ENCODE measurements at places on chromosomes 3 and 15.
A peak's percentile ranks its signal among the peaks of the same experiment; 100 is the strongest.

DNA sequence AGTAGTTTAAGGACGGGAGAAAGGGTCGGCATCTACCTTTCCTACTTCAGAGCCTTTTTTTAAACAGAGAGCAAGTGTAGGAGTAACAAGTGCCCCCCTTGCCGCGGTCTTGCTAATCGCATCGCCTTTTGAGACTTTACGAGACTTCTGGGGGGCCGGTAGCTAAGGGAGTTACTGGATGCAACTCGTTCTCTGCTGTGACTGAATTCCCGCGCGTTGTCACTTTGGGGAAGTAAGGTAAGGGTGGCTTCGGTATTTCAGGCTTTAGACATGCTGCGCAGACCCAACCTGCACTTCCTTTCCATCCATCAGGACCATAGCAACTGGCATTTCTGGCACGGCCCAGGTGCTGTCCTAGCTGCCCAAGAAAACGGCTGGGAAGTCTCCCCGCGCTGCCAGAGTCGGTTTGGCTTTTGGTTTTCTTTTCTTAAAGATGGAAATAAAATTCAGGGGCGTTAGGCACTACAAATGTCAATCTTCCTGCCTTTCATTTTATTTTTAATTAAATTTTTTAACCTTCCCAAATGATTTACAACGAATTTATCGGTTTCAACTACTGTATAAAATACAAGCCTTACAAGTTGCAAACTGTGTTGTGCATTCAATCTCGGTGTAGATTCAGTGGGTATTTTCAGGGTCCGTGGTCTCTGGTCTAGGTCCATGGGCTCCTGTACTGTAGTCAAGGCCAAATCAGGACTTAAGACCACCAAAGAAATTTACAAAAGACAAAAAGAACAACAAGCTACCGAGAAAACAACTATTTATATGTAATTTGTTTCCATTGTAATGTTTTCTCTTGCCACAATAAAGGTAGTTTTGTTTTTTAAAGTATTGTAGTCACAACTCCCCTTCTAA, 3.5 kb downstream of the MECOM start:
- no peak for DNase-seq

GRCh38 chr3:170484869-170485268, 66.2 kb downstream of the CLDN11 start:
- no peak for DNase-seq

DNA sequence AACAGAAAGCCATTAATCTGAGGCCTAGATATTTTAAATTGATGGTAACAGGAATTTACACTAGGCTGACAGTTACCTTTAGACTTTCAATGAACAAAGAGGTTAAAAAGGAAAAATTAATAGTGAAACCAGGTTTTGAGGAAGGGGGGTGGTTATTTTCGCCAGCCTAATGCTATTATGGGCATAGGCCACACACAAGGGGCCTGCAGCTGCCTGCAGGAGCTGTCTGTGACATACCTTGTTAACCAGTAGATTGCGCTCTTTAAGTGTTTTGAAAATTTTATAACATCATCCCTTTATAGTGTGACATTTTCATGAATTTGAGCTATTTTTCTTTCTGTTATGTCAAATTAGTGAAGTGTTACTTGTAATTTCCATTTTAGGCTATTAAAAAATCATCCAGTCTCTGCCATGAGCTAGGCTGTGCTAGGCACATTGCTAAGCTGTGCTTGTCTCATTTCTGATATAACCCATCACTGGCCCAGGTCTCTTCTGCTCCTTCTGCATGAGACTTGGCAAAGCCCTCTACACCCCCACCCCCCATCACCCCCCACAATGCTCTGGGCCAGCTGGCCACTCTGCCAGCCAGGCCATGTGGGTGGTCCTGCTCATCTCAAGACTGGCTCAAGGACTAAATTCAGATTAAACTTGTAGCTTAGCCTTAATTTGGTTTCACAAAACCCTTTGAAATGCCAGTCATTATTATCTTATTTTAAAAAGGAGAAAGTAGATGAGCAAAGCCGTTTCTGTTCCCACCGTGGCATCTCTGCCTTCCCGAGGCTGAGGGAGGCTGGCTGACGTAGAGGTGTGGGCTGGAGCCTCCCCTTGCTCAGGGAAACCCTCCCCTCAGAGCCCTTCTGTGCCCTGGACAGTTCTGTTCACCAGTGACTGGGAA, 48.4 kb upstream of the SEC22A start:
- no peak for DNase-seq

DNA sequence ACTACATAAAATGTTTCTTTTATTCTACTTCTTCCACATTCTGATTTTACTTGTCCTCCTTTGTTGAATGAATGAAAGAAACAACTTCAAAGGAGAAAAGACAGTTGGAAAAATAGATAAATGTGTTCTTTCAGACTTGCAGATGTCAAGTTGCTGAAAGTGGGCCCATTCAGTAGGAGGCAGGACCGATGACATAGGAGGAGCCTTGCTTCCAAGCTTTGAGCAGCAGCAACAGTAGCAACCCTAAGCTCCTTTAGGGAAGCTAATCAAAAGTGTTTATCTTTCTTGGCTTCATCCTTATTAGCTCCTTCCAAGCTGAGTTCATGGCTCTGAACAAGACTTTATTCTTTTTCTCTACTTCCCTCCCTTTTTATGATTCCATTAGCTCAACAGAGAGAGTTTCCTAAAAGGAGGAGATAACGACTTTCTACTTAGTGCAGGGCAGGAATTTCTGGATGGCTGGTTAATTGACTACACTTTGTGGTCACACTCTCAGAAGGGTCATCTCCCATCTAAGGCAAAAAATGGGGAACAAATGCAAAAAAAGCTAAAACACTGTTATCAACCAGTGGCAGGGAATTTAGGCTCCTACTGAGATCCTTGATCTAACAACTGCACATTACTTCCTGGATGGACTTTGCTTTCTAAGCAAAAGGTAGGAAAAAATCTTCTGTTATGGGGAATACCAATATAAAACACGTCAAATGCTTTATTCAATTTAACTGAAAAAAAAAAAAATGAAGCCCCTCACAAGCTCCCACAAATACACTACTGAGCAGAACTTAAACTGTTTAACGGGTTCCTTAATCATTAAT, 4.8 kb downstream of the MORC1 start:
- DNase-seq: no peak

GRCh38 chr15:81292523-81293001, 31.4 kb downstream of the STARD5 start:
- peak; percentile 84 for DNase-seq

- DNase-seq: no peak
Observed at GRCh38 chr3:151871639-151872468, 1.6 kb upstream of the SUCNR1 start.

DNA sequence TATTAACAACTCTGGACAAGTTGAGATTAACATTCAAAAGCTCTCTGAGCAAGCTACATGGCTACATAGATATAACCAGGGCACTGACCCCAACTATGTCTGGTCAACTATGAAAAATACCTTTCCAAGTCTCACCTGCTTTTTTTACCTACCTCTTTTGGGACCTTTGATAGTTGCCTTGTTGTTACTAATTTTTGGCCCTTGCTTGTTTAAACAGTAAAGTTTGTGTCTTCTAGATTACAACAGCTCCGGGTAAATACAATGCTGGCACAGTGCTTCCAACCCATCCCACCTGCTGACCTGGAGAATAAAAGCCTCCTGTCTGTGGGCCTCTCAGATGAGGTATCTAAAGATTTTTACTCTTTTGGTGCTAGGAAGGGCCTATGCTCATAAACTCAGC, 1036.6 kb downstream of the NAALADL2 start:
- no peak for DNase-seq

- no peak for DNase-seq
Observed at GRCh38 chr15:23095796-23096195, 40.8 kb downstream of the GOLGA6L1 start.

DNA sequence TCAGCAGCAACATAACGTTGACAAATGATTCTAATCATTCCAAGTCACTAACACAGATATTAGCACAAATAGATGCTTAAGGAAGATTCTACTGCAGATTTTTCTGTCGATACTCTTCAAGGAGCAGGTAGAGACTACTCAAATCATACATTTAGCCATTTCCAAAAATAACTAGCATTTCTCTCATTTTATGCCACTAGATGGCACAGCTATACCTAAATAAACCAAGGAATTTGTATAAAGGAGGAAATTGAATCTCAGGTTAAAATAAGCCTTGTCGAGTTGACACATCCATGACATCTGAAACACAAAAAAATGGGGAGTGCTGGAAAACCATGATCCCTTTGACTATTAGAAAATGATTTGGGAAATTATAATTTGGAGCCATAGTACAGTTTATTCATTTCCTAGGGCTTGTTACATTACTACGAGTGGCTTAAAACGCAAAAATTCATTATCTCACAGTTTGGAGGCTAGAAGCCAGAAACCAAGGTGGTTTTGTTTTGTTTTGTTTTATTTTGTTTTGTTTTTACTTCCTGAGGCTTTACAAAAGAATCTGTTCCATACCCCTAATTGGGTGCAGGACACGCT, 59.5 kb upstream of the STRIT1 start:
- no peak for DNase-seq

GRCh38 chr15:74274470-74275038, 38.4 kb downstream of the CCDC33 start:
- DNase-seq: no peak

- no peak for DNase-seq
Observed at GRCh38 chr3:197378985-197379718, 80.7 kb upstream of the DLG1 start.

- DNase-seq: no peak
Observed at GRCh38 chr15:60218256-60218655, 179.5 kb downstream of the ANXA2 start.

DNA sequence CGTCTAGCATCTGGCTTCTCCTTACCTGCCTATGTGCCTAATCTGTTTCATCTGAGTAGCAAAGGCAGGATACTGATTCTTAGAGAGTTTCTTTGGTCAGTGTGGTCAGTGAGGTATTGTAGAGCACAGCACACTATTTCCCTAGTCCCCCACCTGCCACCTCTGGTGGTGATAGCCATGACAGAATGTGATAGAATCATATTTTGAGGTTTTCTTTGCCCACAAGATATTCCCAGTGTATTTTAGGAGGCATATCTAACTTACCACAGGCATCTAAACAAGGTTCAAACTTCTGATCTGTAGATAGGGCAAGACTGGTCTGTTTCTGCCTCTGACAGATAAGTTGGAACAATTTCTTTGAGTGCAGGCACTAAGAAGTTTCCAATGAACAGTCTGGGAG, 188.0 kb downstream of the SOX2 start:
- DNase-seq: no peak

DNA sequence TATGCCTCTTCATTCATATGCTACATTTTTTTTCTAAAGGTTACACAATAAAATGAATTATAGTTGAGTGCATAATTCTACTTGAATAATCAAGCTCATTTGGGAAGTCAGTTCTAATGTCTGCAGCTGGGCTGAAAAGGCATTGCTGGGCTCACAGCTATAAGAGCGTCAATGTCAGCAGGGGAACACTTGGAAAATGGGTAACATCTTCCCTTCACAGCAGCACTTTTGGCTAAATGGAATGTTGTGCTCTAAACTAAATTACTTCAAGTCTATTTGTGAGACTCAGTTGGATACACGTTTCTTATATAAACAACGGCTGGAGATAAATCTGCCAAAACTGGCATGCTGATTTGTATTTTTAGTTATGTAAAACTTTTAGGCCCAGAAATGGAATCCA, 357.8 kb downstream of the TBL1XR1 start:
- DNase-seq: no peak

DNA sequence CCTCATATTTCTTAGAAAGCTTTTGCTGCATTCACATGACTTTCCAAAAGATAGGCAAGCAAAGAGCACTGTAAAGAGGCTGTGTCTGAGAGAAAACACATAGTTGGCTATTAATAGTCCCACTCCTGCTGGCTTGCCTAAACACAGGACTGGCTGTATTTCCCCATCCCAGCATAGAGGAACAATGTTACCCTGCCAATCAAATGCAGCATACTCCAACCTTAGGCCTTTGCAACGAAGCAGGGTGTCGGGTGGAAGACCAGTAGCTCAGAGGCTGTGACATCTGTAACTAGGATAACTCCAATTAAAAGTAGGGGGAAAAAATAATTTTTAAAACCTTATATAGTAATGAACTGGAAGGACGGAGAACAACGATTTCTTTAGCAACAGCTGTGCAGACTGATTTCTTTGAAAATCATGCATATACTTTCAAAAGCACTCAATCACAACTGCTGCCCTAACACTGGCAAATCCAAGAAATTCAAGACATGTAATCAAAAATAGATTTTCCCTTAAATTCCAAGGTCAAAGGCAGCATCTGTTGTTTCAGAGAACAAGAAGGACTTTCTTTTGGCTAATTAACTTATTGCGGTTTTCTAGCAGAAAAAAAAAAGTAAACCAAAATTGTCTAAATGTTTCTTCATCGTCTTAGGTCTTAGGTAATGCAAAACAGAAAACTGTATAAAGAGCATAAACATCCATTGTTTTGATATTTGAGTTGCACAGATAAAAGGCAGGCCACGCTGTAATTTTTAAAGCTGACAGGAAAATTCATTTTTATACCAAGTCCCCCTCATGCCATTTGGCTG, 139.3 kb downstream of the TNIK start:
- DNase-seq: no peak

DNA sequence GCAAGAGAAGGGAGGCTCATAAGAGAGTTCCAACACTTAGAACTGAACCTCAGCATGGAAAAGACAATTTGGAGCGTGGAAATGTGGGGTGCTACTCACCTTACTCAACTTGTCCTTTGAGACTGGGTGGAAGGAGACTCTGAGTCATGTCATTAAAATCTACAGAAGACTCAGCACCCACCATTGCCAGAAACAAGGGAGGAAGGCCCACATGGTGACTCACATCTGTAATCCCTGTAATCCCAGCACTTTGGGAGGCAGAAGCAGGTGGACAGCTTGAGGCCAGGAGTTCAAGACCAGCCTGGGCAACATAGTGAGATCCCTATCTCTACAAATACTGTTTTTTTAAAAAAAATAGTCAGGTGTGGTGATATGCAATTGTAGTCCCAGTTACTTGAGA, 161.9 kb upstream of the UBE3A start:
- DNase-seq: no peak

GRCh38 chr15:96119734-96120133, 210.8 kb upstream of the NR2F2 start:
- DNase-seq: no peak

DNA sequence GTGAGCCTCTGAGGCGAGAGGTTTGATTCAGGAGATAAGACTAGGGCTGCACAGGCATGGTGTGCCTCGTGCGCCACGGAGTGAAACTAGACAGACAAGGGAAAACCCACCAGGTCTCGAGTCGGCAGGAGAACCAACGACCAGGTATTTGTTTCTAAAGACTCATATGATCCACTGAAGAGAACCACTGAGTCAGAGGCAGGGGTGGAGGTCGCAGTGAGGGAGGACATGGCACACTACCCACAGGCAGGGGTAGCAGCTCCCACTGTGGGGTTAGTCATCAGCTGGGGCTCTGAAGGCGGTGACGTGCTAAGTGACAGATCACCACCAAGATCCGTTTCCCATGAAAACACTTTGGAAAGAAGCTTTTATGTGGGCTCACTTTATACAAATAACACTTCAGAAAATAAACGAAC, 45.7 kb downstream of the CHSY1 start:
- DNase-seq: no peak

DNA sequence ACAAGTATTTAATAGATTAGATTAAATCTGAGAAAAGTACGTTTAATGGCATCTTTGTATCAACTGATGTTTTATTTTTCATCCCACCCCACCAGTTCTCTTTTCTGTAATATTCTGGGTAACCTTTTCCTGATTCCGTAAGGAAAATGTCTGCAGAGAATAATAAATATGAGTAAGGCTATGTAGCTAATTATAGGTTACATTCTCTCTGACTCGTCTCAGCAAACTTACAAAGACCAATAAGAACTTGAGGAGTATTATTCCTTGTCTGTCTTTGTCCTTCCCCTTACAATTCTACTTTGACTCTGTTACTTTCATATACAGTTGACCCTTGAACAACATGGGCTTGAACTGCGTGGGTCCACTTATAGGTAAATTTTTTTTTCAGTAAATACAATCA, 12.1 kb downstream of the SNAP23 start:
- no peak for DNase-seq

GRCh38 chr15:60751985-60752952, 273.3 kb upstream of the ICE2 start:
- DNase-seq: no peak

All from memory B cell (primary cell).